ENCODE measurements at places on chromosomes 12 and 14.

GRCh38 chr12:60704171-60704914, 1108.5 kb downstream of the SLC16A7 start:
- DNase-seq, result no peak

GRCh38 chr12:69330475-69331473, 17.4 kb upstream of the LYZ start:
- peak; percentile 77 for DNase-seq

GRCh38 chr14:58368956-58369355, 26.8 kb upstream of the TOMM20L start:
- DNase-seq, result no peak

- DNase-seq, result peak; percentile 54
Observed at GRCh38 chr12:113161415-113162016, 12.0 kb downstream of the CFAP73 start.

DNA sequence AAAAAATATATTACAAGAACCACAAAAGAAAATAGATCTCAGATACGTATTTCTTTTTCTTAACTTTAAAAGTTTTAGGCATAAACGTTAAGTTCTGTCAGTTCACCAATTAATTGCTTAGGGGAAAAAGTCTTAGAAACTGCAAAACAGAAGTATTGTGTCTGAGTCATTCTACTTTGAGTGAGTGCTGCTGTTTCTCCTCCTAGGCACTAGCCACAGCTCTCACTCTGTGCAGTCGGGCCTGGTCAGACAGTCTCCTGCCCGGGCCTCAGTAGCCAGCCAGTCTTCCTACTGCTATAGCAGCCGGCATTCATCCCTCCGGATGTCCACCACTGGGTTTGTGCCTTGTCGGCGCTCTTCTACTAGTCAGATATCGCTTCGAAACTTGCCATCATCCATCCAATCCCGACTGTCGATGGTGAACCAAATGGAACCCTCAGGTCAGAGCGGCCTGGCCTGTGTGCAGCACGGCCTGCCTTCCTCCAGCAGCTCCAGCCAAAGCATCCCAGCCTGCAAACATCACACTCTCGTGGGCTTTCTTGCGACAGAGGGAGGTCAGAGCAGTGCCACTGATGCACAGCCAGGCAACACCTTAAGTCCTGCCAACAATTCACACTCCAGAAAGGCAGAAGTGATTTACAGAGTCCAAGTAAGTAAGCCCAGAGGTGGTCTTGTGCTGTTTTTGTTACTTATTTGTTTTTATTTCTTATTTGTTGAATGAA, 201.3 kb downstream of the PCNX1 start:
- DNase-seq, result no peak

- no peak for DNase-seq
Observed at GRCh38 chr12:90235642-90236041, 527.0 kb upstream of the ATP2B1 start.

GRCh38 chr14:20760950-20761349, 7.3 kb upstream of the EDDM3B start:
- DNase-seq, result no peak

DNA sequence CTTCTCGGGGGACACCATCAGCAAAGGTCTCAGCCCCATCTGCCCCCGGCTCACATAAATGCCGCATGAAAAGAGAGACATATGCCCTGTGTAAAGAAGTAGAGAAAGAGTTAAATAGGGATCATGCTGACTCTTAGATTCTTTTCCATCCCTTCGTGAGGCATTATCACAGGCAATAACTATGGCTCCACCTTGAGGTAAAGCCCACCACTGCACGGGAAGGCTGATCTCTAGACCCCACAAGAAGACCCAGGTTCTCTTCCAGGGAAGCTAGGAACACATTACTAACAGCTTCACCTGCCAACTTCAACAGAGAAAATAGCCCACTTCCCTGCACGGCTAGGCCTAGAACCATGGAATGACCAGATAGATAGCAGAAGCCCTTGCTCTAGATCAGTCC, 14.1 kb upstream of the NOP2 start:
- peak; percentile 29 for DNase-seq

DNA sequence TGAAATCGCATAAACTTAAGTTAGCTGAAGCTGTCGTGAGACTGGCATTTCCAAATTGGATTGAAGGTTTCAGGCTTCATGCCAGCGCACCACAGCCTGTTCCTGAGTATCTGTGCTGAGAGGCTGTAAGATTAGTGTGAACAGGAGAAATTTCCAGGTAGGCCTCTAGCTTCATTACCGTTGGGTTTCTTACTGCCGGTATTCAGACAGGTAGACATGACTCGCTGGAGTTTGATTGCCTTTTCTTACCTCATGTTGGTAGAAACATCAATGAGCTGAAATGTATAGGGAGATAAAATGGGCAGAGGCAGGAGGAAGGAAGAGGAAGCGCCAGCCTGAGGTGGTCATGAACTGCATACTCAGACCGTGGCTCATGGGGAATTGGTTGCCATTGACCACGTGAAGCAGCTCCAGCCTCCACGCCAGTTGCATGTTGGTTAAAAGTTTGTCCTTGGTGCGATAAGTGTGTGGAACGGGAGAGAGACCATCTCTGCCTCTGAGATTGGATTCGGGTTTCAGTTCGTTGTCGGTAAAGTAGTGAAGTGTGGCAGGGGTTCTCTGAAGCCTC, 42.3 kb upstream of the MMP17 start:
- DNase-seq, result no peak

- DNase-seq, result no peak
Observed at GRCh38 chr12:99387661-99388060, 259.9 kb upstream of the GARIN6 start.

DNA sequence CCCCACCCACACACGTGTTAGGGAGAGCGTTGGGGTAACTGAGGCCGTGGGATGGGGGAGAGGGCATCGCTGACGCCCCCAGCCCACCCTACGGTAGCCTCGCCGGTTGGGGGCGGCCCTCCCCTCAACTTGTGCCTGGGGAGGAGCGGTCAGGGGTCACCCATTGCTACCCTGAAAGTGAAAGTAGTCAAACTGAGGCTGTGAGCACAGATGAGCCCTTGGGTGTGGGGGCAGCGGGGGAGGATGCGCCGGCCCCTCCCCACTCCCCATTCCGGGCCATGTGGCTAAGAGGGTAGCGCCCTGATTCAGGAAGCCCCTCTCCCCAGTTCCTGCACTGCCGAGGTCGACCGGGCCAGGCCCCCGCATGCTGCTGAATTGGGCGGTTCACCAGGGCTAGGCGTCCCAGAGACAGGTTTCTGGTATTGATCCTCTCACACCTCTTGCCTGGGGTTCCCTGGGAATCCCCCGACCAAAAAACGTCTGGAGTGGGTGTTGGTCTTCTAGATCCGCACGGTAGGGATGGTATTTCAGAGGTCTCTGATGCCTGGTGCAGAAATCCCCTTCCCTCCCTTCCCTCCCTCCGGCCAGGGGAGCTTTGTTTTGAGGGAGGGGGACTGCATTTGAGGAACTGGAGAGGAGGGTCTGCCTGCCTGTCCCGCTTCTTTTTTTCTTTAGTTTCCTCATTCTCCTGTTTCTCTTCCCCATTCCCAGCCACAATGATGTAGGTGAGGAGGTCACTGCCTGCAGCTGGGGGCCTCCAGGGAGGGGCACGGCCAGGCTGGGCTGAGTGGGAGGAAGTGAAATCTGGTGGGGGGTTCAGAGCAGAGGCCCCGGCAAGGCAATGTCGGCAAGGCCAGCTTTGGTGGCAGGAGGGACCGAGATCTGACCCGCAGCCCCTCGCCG, 1.0 kb downstream of the SH2B3 start:
- peak; percentile 48 for DNase-seq

DNA sequence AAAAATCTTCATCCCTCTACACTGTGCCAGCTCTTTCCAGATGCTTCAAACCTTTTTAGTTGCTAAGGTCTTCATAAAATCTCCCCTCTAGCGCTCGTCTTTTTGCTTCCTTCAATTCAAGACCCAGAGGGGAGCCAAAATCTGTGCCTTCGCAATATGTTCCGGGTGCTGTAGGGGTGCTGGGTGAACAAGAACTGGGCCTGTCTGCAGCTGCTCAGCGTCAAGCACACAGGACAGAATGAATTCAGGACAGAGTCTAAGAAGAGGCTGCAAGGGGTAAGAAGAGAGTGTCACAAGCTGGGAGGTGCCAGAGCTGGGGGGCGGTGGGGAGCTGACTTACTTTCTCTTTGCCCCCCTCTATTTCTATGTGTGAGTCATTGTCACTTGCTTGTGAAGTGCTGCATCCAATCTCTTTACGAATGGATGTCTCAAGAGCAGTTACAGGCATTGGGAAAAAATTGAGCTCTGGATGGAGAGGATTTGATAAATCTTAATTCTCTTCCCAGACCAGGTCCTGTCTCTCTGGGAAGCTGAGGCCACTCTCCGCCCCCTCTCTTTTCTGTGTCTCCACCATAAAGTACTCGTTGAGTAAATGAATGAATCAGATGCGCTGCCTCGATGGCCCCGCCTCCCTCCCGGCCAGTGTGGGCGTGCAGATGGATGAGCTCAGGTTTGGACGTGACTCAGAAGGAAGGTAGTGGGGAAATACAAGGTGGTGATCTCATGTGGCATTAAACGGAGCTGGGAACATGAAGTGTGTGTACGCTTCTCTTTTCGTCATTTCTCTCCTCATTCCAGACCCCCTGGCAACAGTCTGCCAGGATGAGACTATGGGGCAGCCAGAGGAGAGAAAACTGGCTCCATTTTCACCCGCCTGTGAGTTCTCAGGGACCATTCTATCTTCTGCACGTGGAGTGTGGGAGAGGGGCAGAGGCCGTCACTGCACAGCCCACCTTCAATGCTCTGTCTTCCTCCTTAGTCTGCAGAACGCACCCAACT, 91.3 kb downstream of the TSPAN9 start:
- no peak for DNase-seq

DNA sequence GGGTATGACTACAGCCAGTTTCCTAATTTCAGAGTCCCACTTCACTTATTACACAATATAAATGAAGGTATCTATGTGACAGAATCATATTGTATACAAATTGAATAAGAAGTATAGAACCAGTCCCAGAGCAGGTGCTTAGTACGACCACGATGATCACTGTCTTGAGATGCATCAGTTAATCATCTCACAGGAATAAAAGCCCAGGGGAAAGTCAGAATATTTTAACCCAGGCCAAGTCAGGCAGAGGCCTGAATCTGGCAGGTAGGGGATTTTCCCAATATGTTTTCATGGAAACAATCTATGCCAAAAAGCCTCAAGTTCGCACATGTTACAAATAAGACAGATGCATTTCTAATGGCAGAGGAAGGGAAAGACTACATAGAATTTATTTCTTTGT, 758.4 kb downstream of the BCL11B start:
- no peak for DNase-seq

GRCh38 chr12:97886511-97887176, 424.0 kb downstream of the RMST start:
- DNase-seq, result no peak

- DNase-seq, result no peak
Observed at GRCh38 chr12:5388581-5389535, 43.0 kb upstream of the NTF3 start.

- DNase-seq, result no peak
Observed at GRCh38 chr14:67623114-67623513, 3.4 kb downstream of the ARG2 start.

DNA sequence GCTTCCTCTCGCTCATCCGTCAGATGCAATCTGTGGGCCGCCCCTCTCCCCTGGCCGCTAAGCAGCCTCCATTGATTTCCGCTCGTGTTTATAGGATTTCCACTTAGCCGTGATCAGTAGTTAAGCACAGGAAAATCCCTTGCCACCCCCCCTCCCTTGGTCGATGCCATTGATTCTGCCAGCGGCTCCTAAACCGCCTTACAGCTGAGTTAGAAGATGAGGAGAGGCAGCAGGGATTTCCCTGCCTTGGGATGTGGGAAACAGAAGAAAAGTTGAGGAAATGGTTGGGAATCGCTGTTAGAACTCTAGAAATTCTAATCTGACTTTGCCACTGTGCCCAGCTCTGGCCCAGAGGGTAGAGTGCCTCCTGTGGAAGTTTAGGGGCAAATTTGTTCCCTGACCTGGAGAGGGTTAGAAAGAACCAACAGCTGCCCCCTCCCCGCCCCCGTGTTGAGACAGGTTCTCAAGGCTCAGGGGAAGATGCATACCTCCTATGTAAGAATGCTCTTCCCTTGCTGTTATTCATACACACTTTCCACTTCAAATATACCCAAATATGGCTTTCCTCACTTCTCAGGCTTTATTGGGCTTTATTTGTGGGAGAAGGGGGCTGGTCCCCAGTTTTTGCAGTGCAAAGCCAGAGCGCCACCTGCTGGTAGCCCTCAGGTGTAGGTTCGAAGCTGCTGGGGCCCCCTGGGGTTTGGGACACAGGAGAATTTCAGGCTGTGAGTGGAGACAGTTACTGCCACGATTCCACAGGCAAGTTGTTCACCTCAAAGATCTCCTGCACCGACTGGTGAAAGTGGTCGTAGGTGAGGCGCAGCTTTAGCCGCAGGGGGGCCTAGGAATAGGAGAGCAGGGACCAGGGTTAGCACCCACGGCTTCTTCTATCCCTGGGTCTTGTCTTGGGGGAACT, 3.2 kb downstream of the THTPA start:
- peak; percentile 87 for DNase-seq

- peak; percentile 4 for DNase-seq
Observed at GRCh38 chr14:97218691-97219430, 421.7 kb downstream of the VRK1 start.

- no peak for DNase-seq
Observed at GRCh38 chr14:63938198-63939005, 85.6 kb downstream of the SYNE2 start.

DNA sequence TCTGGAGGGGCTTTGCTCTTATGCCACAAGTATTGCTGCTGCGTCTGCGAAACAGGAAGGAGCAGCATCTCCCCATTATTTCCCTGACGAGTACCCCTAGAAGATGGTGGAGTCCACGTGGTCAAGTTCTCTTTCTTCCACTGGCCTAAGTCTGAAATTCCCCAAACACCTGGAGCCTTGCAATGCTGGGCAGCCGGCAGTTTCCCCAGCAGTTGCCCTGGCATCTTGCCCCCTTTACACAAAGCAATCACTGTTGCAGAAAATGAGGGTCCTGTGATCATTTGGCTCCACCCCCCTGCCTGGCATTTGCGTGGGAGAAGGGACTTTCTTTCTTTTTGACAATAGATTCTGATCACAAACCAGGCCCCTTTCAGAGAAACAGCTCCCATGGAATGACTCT, 56.9 kb downstream of the FOS start:
- DNase-seq, result no peak

DNA sequence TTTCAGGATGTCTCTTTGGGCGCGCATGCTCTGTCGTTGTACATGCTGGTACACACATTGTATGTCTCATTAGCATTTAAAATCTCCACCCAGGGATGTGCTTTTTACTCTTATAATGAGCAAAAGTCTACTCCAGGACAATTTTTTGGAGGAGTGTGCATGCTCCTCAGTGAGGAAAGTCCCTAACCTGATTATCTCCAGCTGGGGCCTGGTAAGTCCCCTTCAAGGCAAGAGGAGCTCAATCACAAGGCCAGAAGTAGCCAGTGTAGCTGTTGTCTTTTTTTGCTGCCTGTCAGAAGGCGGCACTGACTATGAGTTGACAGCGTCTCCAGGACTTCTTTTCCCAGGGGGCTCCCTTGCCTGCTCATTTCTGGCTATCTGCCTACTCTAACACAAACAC, 218.3 kb upstream of the CNTN1 start:
- DNase-seq, result no peak

DNA sequence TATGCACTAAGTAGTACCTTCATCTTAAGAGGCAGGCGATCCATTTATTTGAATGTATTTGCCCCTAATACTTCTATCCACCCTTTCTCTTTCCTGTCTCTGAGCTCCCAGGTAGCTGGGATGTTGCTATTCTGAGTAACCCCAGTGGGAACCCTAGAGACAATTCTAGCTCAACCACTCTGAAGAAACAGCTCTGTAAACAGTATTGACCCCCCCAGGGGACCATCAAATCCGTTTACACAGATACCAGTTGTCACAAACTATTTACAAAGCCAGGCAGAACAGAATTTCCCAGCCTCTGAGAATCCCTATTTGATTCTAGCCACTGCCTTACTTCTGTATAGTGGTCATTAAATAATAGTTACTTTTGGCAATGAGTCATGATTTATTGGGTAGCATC, 64.9 kb downstream of the MIPOL1 start:
- DNase-seq, result no peak

Measured in hematopoietic multipotent progenitor cell treated with erythropoietin and hydrocortisone succinate and interleukin-3 and kit ligand, for 6 days (in vitro differentiated cells).